Liver (tissue), 10 donors: ENCODE measurements at places on chromosomes 12 and 14. TPM values are rescaled to one million over a fixed set of nuclear protein-coding genes. Genes with fewer than 3 reads are reported as not detected.
A peak's percentile ranks its signal among the peaks of the same experiment; 100 is the strongest.

Gene RHNO1
- total RNA-seq: 14.5 TPM

DNA sequence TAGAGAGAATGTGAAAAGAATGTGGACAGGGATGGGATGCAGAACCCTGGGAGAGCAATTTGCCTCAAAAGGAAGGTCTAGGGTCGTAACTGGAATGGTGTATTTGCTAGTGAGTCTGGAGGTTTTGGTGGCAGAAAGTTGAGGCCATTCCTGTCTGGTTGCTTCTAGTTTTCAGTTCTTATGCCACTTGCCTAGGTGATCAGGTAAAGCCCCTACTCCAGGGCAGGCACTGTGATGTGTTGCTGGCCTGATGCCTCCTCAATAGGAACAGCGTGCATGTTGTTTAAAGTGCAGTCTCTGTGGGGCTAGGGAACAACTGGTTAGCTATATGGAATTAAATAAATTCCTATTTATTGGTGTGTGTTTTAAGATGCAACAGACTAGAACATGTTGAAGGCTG, 6.4 kb downstream of the OS9 start:
- no peak overlapping the region for H3K27ac ChIP-seq
- H3K27me3 ChIP-seq: no peaks in the 10 kb centered on the region
- H3K36me3 ChIP-seq: peaks cover 42% of the 10 kb centered on the region
- peaks cover 5% of the 10 kb centered on the region for H3K4me1 ChIP-seq
- DNase-seq: no peak

Gene WNT1
- total RNA-seq: not detected

Gene TPH2
- not detected for total RNA-seq

- no peak overlapping the region for H3K27ac ChIP-seq
- no peak for DNase-seq
- no peaks in the 10 kb centered on the region for H3K4me1 ChIP-seq
- no peaks in the 10 kb centered on the region for H3K27me3 ChIP-seq
- no peak overlapping the region for H3K4me3 ChIP-seq
Measured at GRCh38 chr14:36973806-36974442, 198.5 kb downstream of the SLC25A21 start.

Gene HNF1A
- 12.8 TPM for total RNA-seq

Gene BMP4
- 2.1 TPM for total RNA-seq

Gene PIGH
- total RNA-seq: 36.1 TPM

- no peaks in the 10 kb centered on the region for H3K36me3 ChIP-seq
- no peaks in the 10 kb centered on the region for H3K4me1 ChIP-seq
- H3K27ac ChIP-seq: no peak overlapping the region
- DNase-seq: no peak
- no peaks in the 10 kb centered on the region for H3K27me3 ChIP-seq
- H3K4me3 ChIP-seq: no peak overlapping the region
Measured at GRCh38 chr12:59624732-59625460, 29.1 kb downstream of the SLC16A7 start.

DNA sequence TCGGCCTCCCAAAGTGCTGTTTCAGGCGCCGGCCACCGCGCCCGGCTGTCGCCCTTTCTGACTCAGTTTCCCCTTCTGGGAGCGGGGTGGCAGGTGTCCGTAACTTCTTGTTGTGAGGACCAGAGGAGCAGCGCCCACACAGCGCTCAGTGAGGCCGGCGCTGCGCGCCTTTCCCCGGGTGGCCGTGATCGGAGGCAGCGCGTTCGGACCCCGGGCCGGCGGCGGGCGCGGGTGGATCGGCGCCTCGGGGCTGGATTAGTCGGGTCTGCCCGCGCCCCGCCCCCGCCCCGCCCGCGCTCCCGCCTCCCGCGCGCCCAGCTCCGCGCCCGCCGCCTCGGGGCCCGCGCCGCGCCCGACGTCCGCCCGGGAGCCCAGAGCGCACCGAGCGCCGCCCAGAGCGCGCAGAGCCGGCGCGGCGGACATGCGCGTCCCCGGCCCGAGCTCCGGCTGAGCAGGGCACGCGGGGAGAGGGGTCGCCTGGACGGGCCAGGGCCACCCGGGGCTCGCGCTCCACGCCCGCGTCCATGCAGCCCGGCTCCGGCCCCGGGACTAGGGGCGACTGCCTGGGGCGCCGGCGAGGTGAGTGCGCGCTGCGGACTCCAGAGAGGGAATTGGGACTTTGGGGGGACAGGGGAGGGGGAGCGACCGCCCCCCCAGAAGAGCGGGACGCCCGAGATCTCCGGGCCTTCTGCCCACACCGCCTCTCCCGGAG, 50.6 kb downstream of the LRCOL1 start:
- H3K4me1 ChIP-seq: peaks cover 12% of the 10 kb centered on the region
- no peak overlapping the region for H3K27ac ChIP-seq
- no peaks in the 10 kb centered on the region for H3K27me3 ChIP-seq
- H3K36me3 ChIP-seq: no peaks in the 10 kb centered on the region
- peak; percentile 52 for DNase-seq
